Esophagus squamous epithelium (tissue), 5 donors: ENCODE measurements at places on chromosomes 3 and 15.

DNA sequence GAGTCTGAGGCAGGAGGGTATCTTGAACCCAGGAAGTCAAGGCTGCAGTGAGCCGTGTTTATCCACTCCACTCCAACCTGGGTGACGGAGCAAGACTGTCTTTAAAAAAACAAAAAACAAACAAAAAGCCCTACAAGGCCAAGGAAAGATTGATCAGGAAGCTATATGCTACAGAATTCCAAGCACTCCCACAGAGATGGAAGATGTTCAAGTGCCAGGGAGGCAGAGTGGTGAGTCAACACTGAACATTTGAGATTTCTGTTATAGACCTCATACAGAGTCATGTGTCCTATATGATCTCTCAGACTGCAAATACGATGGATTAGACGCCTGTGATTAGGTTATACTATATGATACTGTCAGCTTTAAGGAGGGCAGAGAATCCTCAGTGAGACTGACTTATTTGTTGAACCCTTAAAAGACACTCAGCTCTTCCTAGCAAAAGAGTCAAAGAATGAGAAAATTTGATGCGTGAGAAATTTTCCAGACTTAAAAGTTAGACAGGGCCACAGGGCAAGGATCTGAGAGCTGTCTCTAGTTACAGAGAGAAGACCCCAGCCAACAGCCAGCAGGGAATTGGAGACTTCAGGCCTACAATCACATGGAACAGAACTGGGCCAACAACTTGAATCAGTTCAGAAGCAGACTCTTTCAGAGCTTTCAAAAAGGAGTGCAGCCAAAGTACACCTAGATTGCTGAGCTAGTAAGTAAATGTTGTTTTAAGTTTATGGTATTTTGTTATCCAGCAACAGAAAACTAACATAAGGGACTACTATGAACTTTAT, 107.6 kb downstream of the PIK3CB start:
- DNase-seq, result no peak

DNA sequence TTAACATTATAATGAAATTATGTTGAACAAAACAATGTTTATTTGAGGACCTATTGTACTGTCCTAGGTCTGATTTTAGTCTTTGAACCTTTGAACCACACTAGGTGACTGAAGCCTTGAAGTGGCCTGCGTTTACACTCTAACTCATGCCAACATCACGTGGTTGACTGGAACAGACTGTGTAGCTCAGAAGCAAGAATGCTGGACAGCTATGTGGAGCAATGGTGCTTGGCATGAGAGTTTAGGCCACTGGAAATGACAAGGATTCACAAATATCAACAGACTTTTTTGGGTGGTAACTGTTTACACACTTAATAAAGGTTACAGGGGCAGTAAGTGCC, 391.5 kb downstream of the RAP2B start:
- DNase-seq, result no peak

DNA sequence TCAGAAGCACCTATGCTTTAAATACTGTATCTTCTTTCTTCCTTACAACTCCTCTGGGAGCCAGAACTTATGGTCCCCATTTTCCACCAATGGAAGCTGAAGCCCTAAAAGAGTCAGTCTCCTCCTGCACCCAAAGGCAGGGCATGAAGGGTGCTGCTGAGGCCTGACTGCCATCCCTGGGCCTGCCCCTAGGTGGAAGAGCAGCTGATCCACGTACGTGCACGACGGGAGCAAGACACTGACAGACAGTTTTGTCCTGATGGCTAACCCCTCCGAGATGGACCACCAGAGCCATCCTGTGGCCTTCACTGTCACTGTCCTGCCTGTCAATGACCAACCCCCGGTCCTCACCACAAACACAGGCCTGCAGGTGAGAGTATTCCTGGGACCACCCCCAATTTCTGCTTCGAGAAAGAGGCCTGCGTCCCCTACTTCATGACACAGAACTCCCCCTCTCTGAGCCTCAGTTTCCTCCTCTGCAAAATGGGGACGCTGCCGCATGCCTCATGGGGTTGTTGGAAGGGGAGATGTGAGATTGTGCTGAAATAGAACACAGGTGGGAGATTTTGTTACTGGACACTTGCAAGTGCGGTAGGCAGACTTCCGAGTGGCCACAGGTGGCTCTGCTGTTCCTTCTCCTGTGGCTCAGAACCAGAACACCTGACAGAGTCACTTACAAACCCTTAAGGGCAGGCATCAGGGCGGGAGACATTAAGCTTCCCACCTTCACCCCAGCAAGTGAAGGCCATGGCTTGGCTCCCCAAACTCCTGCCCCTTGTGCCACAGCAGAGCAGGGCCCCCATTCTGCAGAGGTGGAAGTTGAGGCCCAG, 175.4 kb downstream of the TBC1D2B start:
- DNase-seq, result no peak

DNA sequence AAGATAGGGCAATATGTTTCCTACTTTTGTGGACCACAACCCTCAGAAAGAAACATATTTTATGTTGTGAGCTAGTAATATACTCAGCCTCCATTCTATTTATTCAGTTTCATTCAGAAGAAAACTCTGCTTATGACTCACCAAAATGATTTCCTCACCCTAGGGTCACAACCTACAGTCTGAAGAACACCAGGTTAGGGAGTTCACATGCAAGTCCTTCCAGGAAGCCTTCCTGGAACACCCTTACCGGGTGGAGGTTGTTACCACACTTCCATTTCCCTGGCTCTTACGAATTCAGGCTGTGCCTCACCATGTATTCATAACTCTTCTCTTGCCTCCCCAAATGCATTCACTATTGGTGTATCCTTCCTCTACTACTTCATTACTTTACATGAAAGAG, 228.0 kb upstream of the ADAMTS9 start:
- DNase-seq, result no peak

DNA sequence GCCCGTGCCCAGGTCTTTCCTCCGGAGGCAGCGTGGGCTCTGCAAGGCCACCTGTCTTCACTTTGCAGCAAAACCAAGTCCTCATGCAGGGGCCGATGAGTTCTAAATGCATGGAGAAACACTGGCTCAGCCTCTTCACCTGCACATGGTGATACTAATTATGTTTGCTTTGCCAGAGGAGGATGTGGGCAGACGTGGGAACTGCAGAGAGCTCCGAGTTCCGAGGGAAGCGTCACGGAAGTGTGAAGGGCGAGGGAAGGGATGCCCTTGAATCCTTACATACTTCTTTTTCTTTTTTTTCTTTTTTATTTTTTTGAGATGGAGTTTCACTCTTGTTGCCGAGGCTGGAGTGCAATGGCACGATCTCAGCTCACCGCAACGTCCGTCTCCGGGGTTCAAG, 74.8 kb downstream of the GABRG3 start:
- DNase-seq, result no peak

DNA sequence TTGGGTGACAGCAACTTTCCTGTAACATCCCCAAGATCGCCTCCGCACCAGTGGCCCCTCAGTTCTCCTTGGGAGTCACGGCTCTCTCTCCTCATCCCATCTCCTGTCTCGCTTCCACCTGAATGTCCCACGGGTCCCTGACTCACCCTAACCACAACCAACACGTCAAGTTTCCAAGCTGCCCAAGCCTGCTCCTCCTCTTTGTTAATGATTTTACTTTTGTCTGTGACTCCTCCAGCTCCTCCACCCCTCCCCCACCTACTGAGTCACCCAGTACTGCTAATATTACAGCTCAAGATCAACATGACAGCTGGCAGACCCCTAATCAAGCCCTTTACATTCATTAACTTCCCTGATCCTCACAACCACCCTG, 39.3 kb downstream of the BDH1 start:
- DNase-seq, result no peak

DNA sequence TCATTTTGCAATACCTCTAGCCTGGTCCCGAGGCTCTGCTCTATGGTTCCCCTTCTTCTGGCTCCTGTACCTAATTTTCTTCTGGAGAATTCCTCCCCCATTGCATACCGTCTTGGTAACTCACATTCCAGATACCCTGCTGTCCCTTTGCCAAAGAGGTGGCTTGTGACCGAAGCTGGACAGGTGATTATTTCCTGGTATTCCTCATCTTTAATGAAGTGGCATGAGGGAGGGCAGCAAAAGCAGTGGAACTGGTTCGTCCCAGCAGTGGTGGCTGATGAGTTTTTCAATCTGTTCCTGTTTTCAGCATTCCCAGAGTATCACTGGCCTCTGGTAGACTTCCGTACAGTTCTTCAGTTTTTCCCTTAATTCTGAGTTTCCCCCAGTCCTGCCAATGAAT, 186.2 kb upstream of the CADPS start:
- no peak for DNase-seq

GRCh38 chr3:139758654-139759291, 81.0 kb upstream of the NMNAT3 start:
- no peak for DNase-seq
